ENCODE measurements at places on chromosomes 6 and 20.
A peak's percentile ranks its signal among the peaks of the same experiment; 100 is the strongest.

- DNase-seq = no peak
Observed at GRCh38 chr20:38179846-38180245, 14.8 kb upstream of the TGM2 start.

GRCh38 chr6:159716247-159717096, 10.8 kb upstream of the WTAP start:
- no peak for DNase-seq

- DNase-seq = no peak
Observed at GRCh38 chr6:66993272-66993671, 1286.2 kb upstream of the EYS start.

DNA sequence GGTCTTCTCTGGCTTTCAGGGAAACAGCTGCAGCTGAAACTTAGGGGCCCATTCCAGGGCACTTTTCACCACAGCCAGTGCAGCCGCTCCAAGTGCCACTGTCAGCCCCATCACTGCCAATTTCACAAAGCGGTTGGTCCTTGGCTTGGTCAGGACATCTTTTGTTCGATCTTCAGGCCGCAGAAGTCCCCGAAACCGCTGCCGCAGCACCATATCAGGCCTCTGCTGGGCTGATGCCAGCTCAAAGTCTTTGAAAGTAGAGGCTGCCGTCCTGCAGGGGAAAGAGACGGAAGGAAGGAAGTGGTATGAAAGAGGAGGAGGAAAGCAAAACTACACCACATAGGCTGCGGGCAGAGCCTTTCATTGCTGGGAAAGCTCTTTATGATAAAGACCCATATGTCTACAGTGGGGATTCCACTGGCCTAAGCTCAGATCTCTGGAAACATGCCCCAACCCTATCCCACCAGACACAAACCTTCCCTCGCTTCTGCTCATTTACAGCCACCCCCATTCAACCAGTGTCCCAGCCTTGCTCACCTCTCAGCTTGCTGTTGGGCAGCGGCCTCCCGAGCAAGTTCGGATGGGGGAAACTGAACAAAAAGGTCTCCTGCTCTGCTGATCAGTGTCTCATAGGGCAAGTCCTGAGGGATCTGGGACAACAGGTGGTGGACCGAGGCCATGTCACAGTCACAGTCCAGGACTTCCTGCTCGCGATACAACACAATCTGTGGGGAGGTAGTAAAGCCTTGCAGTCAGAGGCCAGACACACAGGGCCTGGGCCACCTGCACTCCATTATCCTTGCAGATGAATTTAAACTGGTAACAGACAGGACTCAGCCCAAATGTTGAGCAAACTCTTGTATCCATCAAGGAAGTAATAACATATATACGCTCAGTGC, 23.5 kb downstream of the TBC1D20 start:
- DNase-seq = peak; percentile 22

GRCh38 chr6:139271056-139271455, 20.7 kb downstream of the TXLNB start:
- DNase-seq = no peak

DNA sequence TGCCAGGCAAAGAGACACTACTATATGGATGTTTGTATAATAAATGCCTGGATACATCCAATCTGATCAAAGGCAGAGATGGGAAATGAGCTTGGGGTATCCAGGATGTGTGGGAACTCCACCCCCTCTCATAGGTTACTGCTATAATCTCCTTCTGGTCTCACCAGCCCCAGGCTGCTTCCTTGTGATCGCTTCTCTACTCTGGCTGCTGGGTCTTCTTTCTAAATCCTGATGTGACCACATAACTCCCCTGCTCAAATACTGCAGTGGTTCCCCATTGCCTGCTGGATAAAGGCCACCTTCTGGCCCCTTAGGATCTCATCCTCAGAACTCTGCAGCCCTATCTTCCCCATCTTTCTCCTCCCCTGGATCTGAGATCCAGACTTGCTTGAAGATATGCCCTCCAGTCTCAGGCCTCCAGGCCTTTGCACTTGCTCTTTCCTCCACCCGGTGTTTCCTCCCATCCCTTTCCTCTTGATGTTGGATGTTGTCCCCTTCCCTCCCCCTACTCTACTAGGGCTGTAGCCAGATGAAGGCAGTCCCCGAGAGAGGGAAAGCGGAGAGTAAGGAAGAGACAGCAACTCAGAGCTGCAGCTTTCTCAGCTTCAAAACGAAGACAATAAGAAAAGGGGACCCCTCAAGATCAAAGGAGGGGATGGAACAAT, 828 bp upstream of the XKR7 start:
- DNase-seq = no peak

DNA sequence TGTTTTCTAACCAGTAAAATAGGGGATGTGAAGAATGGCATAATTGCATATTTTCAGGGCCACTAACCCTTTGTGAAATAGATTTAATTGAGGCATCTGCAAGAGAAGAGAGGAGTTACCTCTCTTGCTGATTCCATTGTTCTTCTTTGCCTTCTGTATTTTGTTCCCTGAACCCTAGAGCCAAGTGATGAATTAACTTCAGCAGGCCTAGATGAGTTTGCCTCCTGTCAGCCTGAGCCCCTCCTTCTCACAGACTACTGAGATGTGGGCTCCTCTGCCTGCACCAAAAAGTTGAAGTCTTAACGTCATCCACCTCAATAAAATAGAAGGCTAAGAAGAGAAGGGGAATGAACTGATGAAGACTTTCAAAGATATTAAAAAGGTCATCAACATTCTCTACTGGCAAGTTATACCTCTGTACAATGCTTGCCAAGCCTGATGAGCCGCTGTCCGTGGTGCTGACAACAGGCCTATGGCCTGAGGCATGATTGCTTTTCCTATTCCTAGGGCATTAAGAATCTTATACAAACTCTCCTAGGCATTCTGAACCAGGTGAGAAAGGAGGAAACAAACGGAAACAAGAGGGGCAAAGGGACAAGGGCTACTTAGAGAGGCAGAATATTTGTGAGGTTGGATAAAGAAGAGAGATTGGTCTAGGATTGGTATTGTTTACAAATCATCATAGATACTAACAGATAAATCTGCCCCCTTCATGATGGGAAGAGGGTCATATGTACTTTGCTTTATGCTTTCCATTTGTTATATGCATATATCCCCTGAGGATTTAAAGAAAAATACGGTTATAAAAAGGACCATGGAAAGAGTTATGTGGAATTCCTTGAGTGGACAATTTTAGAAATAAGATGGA, 46.8 kb downstream of the CD24 start:
- DNase-seq = no peak

GRCh38 chr6:85714893-85715530, 72.3 kb upstream of the SYNCRIP start:
- no peak for DNase-seq

DNA sequence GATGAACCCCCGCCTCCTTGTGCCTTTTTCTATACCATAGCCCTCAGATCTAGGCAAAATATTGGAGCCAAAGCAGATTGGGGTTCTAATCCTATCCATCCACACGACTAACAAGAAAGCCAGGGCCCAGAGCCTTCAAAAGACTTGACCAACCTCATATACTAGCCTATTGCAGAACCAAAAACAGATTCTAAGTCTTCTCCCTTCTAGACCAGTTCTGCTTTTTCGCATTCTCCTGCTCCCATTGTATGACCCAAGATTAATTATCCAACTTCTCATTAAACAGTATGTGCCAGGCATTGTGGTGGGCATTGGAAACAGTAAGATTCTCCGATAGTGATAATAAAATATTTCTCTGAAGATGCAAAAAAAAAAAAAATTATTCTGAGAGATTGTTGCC, 113.7 kb upstream of the JARID2 start:
- DNase-seq = no peak

DNA sequence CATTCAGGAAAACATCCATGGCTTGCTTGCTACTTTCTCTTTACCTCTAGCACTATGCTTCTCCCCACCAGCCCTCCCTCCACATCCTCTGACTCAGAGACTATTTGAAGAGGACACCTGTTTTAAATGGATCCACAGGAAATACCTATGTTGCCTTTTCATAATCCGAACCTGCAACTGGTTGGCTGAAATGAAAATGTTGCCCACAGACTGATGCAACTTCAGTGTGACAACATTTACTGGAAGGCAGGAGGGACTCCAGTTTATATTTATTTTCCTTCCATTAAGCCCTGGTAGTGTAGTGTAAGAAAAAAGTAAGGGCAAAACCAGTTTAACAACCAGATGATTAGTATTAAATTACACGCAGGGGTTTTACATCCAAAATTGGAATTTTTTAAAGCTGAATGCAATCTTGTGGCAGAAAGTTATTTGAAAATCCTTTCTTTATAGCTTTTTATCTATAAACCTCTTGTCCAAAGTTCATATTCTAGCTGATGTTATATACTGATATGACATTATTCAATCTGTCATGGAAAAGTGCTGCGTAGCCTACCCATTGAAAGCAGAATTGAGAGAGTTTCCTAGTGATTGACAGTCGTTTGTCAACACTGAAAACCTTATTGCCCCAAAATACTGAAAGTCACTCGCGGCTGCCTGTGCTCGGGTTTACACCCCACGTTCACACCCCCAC, 881 bp upstream of the AIG1 start:
- DNase-seq = no peak

GRCh38 chr6:165717732-165718465, 54.9 kb upstream of the PDE10A start:
- no peak for DNase-seq

DNA sequence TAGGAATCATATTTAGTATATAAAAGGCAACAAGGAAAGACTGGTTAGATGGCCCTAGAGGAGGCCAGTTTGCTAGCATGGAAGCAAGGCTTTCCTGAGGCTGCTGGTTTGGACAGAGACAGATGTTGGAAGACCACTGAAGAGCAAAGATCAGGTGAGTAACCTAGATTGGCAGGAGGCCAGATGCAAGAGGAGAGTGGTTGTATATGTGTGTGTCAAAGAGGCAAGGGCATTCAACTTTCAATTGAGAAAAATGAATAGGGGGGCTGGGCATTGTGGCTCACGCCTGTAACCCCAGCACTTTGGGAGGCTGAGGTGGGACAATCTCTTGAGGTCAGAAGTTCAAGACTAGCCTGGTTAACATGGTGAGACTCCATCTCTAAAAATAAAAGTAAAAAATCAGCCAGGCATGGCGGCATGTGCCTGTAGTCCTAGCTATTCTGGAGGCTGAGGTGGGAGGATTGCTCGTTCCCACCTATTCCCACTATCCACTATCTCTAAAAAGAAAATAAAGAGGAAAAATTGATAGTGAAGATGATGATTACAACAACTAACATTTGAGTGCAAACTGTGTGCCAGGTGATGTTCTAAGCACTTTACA, 79.8 kb downstream of the PRDM1 start:
- no peak for DNase-seq
